NCI-H2171 treated with DMSO at 0.1 percent for 48 hours (cell line): ENCODE measurements at places on chromosomes 5 and 9.

DNA sequence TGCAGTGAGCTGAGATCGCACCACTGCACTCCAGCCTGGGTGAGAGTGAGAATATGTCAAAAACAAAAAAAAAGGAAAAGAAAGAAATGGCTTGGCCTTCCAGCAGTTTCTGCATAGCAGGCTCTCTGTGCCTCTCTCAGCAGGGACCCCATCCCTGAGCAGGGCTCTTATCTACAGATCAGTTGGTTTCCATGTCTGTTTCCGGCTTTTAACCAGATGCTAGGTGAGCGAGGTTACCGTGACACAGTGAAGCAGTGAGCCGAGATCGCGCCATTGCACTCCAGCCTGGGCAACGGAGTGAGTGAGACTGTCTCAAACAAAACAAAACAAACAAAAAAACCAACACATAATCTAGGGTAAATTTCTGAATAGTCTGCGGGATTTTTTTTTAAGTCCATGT is 51.4 kb downstream of the COL5A1 start:
- peak; percentile 86 for DNase-seq

GRCh38 chr5:111385051-111385450 is 127.3 kb downstream of the STARD4 start:
- no peak for DNase-seq

DNA sequence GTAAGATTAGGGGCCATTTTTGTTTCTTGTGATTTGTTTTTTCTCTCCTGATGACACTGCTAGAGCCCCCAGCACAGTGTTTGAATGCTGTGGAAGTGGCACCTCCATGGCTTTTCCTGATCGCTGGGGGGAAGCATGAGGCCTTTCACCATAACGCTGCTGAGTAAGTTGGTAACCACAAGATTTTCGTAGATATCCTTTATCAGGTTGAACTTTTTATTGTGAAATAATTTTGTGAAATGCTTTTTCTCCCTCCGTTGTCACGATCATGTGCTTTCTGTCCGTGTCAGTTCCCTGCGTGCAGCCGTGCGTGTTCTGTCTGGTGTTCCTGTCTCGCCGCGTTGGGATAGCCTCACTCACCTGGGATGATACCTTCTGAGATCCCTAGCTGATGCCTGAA is 59.4 kb downstream of the EHMT1 start:
- DNase-seq, result no peak

GRCh38 chr5:91885291-91886265 is 502.5 kb upstream of the ARRDC3 start:
- peak; percentile 90 for DNase-seq

DNA sequence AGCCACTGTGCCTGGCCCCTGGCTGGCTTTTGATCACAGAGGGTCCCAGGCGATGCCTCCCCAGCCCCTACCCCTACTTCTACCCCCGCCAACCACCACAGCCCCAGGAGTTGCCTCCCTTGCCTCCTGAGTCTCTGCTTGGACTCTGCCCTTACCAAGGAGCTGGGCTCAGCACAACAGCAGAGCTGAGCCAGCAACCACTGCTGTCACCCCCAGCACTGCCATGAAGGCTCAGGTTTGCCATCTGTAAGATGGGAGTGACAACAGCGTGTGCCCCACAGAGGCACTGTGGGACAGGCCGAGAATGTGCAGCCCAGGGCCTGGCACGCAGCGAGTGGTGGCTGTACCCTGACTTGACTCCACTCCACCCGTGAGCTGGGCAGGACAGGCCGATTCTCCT is 63.1 kb upstream of the ASS1 start:
- DNase-seq, result no peak
